NCI-H526 (cell line): ENCODE measurements at places on chromosomes 6 and 20.

- DNase-seq = no peak
Measured at GRCh38 chr20:37446286-37447032, 74.6 kb upstream of the NNAT start.

DNA sequence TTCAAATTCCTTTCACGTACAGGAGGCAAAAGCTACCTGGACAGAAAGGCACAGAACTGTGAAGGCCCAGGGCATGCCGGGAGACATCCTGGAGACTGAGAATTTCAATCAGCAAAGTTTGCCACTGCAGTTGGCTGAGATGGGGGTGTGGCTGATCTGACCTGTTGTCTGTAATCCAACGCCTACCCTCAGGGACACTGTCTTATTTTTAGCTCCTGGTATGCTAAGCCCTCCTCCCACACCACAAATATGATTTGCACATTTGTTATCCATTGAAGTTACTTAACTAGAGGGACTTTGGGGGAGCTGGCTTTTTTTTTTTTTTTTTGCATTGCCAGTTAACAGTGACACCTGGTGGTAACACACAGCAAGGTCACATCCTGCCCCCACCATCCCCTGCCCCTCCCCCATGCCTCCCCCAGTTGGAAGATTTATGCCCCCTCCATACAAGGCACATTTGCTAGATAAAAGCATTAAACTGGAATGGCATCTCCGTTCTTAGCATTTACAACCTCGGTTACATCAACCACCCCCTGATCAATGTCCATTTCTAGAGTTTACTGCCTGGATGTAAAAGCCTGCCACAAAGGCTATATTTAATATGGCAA, 40.4 kb downstream of the TTI1 start:
- peak; percentile 52 for DNase-seq

GRCh38 chr20:61515922-61516321, 263.9 kb downstream of the CDH4 start:
- DNase-seq = no peak

- DNase-seq = no peak
Measured at GRCh38 chr6:15310680-15311079, 64.8 kb downstream of the JARID2 start.

DNA sequence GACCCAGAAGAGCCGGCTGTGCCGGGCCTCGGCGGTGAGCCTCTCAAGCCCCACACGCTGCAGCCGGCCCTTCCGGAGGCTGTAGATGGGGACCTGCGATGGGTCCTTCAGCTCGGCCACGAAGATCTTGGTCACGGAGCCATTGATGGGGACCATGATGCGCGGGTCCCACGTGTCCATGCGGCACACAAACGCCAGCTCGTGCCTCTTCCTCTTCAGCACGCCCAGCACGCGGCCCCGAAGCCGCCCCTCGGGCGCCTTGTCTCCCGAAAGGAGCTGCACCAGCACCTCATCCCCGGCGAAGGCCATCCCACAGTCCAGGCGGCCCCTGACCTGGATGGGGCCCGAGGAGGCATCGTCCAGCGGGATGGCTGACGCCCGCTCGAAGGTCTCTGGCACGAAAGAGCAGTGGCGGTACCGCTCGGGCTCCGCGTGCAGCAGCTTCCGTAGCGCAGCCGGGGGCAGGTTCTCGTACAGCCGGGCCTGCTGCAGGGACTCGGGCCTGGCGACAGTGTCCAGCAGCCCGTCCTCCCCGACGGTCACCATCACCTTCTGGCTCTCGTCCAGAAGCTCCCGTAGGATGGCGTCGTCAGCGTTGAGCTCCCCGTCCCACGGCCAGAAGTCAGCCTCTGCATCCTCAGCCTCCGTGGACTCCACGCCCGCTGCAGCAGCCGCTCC, 8.9 kb downstream of the HELZ2 start:
- DNase-seq = no peak

DNA sequence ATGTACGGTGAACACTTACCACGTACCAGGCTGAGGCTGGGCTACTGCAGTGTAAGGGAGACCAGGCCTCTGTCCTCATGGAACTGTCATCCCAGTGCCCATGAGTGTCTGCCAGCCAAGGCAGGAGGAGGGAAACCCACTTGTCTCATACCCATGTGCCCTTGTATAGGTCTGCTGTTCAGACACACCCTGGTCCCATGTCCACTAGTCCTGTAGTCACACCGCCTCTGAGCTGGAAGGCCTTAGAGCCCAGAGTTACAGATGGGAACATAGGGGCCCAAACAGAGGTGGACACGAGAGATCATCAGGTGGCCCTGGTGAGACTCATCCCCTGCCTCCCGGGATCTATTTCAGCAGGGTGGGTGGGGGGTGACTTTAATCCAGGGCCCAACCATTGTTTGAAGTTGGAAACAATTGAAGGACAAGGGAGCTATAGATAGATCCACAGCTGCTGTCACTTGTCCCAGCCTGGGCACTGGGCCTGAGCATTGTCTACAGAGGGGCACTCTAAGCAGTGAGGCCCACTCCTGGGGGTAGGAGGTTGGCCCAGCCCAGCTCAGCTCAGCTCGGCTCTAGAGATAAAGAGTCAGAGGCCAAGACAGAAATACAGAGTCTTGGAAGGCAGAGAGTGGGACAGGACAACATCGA, 14.6 kb downstream of the MYH7B start:
- DNase-seq = no peak
